ENCODE measurements at places on chromosomes 13 and 19.
A peak's percentile ranks its signal among the peaks of the same experiment; 100 is the strongest.

DNA sequence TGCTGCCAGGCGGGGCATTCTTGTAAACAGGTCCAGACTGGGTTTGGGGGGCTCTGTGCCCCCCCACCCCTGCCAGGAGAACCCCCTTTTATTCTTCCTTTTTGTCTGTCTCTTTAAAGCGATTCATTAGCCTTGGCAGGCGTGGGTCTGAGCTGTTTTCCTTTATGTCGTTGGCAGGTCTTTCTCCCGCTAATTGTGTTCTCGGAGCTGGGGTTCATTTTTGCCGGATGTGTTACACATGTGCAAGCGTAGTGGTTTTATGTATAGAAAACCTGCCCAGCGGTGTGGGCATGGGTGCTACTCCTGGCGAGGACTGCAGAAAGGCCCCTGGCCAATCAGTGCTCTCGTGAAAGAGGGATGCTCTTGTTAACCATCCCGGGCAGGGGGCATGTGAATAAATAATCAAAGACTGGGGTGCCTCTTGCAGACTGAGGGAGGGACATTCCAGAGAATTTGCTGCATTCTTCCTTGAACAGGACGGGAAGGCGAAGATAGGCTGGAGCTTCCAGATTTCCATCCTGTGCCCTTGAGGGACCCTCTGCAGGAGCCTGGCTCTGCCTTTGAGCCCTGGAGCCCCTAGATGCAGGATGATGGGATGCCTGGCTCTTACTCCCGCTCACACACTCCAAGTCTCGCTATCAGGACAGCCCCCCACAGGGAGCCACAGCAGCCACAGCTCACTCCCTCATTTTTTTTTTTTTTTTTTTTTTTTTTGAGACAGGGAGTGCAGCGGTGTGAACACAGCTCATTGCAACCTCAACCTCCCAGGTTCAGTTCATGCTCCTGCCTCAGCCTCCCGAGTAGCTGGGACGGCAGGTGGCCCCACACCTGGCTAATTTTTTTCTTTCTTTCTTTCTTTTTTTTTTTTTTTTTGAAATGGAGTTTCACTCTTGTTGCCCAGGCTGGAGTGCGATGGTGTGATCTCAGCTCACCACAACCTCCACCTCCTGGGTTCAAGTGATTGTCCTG is 14.1 kb downstream of the CARM1 start:
- no peak for DNase-seq

DNA sequence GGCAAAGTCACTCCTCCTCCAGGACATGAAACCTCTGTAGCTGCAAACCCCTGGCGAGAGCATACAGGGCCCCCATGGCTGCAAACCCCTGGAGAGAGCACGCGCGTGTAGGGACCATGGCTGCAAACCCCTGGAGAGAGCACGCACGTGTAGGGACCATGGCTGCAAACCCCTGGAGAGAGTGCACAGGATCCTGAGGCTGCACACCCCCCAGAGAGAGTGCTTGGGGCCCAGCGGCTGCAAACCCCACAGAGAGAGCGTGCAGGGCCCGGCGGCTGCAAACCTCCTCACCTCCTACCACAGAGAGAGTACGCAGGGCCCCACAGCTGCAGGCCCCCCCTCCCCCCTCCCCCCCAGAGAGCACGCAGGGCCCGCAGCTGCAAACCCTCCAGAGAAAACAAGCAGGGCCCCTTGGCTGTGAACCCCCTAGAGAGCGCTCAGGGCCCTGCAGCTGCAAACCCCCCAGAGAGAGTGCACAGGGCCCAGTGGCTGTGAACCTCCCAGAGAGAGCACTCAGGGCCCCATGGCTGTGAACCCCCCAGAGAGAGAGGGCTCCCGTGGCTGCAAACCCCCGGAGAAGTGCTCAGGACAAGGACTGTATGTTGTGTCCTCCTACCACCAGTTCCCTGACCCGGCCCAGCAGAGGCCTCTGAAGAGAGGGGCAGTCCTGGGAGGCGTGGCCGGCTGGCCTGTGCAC is 7.3 kb downstream of the ADPRHL1 start:
- DNase-seq = no peak

DNA sequence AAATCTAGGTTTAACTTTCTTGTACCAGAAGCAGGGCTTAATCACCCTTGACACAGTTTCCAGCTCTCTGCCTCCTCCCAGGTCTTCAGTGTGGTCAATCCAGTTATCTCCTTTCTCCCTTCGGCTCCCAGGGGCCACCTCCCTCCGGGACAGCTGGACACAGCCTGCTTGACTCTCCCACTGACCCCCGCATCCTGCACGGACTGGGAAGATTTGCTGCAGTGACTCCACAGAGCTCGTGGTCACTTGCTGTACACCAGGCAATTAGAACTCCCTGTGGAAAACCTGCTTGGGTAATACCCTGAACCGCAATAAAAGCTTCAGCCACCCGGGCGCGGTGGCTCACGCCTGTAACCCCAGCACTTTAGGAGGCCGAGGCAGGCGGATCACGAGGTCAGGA is 116.5 kb downstream of the NUFIP1 start:
- no peak for DNase-seq

DNA sequence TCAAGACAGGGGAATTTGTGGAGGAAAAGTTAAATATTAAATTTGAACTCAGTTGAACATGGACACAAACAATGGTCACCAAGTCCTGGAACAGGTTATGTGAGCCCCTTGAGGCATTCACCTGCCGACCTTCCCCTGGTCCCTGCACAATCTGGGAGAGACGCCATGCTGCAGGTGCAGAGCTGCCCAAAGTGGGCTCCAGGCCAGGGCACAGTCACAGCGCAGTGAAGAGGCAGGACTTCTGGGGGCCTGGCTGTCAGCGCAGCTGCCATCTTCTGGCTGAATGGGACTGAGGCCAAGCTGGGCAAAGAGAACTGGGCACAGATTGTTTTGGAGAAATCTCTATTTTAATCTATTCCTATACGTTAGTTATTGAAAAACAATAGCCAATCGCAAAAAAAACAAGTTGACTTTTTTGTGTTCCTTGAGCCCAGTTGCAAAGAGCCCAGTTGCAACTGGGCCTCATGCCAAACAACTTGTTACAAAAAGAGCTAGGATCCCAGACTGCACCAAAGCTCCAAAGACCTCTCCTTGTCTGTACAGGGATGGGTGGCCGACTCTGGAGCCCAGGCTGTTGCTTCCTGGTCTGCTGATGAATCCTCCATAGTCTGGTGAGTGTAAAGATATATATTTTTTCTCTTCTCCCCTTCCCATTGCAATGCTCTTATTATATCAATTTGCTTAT is 1.2 kb upstream of the ZNF626 start:
- DNase-seq = no peak

DNA sequence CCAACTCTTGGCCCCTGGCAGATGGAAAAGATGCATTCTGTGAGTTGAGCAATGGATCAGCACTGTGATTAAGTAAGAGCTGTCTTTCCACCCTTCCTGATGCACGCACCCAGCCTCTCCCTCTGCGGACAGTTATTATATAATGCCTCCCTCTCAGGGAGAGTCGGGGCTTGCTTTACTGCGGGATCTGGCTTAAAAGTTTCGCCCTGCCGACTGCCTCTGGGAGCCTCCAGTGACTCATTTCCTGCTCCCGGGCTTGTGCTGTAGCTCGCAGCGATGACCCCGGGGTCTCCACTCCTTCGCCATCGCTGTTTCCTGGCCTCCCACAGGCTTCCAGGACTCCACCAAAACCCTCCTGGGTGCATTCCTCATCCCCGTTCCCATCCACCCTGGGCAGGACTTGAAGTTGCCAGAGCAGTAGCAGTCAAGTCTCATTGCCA is 107.4 kb upstream of the SLC7A1 start:
- DNase-seq = peak; percentile 61

- no peak for DNase-seq
These were observed 145.3 kb downstream of the POSTN start for GRCh38 chr13:37453246-37453645.

DNA sequence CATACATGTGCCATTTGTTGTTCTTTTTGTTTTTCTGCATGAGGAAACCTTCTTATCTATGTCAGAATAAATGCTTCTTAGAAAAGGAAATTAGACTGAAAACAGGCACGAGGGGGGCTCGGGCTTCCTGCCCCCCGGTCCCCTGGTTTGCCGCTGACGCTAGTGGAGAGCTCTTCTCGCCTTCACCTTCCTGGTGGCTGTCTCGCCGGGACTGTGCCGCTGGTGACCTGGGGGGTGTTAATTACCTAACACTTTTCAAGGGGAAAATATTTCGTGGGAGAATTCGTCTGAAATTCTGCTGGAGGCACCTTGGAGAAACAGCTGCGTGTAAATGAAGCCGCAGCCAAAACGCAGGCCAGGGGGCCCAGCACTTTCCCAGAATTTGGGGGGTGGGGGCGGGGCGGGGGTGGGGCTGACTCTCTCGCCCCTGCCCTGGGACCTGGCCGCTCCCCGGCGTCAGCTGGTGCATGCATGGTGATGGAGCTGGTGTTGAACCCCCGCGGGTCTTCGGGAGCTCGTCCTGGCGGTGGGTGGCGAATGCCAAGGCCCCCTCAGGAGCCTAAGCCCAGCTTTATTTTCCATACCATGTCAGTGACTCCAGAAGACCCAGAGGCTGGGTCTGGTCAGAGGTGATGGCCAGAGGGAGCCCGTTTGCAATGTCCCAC is 58.3 kb upstream of the MCF2L start:
- DNase-seq = no peak
